Left lung (tissue), 14 donors: ENCODE measurements at places on chromosomes 4 and X. TPM values are rescaled to one million over a fixed set of nuclear protein-coding genes. Genes with fewer than 3 reads are reported as not detected.

DNA sequence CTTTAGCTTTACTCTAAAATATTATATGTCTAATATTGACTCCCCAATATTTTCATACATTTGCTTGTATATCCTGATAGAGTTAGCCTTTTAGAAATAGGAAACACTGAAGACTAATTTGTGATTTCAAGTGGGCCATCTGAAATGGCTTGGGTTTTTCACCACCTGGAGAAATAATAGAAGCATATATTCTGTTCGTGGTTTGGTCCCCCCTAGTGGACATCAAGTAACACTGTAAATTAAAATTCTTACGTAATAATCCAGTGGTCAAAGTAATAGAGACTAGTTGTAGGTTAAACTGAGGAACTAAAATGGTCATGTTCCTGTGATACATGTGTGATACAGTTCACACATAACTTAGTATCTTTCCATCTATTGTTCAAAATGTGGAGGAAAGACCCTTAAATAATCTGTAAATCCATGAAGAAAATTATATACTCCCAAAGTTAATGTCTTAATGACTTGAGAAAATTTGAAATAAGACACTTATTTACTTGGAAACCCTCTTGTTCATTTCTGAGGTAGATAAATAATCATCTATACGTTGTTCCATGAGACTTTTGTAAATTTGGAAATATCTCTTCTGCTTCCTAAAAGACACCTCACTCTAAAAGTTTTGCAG lies 79.8 kb upstream of the SMARCAD1 start:
- H3K27ac ChIP-seq, result no peak overlapping the region
- H3K36me3 ChIP-seq, result no peaks in the 10 kb centered on the region
- no peak overlapping the region for H3K4me3 ChIP-seq
- no peak for DNase-seq

- no peak overlapping the region for H3K27ac ChIP-seq
- no peaks in the 10 kb centered on the region for H3K36me3 ChIP-seq
- H3K4me3 ChIP-seq, result no peak overlapping the region
- H3K4me1 ChIP-seq, result no peaks in the 10 kb centered on the region
Observed at GRCh38 chr4:147840838-147841738, 109.2 kb downstream of the ARHGAP10 start.

- no peak overlapping the region for H3K27ac ChIP-seq
- H3K27me3 ChIP-seq, result no peaks in the 10 kb centered on the region
- no peaks in the 10 kb centered on the region for H3K4me1 ChIP-seq
- H3K4me3 ChIP-seq, result no peak overlapping the region
- no peaks in the 10 kb centered on the region for H3K36me3 ChIP-seq
Observed at GRCh38 chr4:33980361-33980760, 2264.0 kb downstream of the ARAP2 start.

DNA sequence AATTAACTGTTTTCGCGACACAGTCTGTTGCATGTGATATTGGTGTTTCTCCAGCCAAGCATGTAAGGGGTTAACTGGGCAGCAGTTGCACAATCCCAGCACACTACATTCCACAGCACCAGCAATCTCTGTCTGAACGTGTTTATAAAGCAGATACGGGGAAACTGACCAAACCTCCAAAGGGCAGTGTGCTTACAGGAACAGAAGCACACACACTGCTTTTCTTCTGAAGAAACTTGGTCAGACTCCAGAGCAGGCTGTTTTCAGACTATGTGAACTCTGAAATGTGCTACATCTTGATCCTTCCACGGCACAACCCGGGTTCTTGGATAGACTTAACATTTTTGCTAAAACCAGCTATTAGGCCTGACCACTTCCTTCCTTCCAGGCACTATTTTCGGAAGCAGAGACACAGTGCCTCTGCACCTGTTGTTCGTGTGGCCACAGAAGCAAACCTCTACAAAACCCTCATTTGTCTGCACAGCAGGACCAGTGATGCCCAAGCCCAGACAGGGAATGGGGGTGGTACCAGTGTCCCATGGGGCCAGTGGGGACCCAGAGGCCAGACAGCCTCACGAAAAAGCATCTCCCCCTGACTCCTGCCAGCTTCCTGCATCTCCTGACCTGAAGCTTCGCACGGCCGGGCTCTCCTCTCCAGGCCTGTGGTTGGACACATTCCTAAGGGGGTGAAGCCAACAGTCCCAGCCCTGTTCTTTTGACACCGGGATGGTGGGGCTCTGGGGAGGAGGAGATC lies 90.1 kb downstream of the IRF2 start:
- peak overlapping the region; percentile 67 for H3K27ac ChIP-seq
- peak; percentile 64 for DNase-seq
- no peak overlapping the region for H3K4me3 ChIP-seq
- H3K27me3 ChIP-seq, result no peaks in the 10 kb centered on the region
- H3K4me1 ChIP-seq, result peaks cover 30% of the 10 kb centered on the region
- no peaks in the 10 kb centered on the region for H3K36me3 ChIP-seq

DNA sequence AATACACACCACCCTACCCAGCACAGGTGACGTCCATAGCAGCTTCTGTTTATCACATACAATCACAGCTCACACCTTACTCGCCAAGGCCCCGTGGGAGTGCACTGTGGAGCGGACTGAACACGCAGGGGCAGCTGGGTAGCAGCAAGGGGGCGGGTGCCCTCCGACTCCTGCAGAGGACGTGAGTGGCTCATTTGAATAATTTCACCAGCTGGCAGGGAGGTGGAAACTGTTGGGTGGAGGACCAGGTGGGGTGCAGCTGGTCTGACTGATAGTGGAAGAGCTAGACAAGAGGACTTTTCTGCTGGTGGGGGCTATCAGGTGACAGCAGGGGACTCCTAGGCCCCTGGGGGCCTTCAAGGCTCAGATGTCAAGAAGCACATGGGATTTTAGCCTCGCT lies 16.3 kb downstream of the MAN2B2 start:
- no peak for DNase-seq
- H3K27me3 ChIP-seq, result no peaks in the 10 kb centered on the region
- no peak overlapping the region for H3K27ac ChIP-seq

GRCh38 chr4:182768838-182769237 lies 148.3 kb downstream of the DCTD start:
- H3K4me3 ChIP-seq, result no peak overlapping the region
- no peak overlapping the region for H3K27ac ChIP-seq
- no peaks in the 10 kb centered on the region for H3K36me3 ChIP-seq
- H3K4me1 ChIP-seq, result no peaks in the 10 kb centered on the region

DNA sequence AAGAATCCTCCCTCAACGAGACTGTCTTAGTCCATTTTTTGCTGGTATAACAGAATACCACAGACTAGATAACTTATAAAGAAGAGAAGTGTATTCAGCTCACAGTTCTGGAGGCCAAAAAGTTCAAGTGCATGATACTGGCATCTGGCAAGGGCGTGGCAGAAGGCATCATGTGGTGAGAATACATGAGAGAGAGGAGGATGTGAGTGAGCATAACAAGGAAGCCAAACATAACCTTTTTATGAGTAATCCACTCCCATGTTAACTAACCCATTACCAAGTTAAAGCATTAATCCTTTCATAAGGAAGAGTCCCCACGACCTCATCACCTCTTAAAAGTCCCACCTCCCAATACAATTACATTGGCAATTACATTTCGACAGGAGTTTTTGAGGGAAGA lies 504.6 kb downstream of the IQCM start:
- no peaks in the 10 kb centered on the region for H3K4me1 ChIP-seq
- H3K27ac ChIP-seq, result no peak overlapping the region
- no peaks in the 10 kb centered on the region for H3K36me3 ChIP-seq
- no peak overlapping the region for H3K4me3 ChIP-seq
- no peak for DNase-seq
- no peaks in the 10 kb centered on the region for H3K27me3 ChIP-seq

- no peak overlapping the region for H3K27ac ChIP-seq
- no peaks in the 10 kb centered on the region for H3K4me1 ChIP-seq
- H3K36me3 ChIP-seq, result no peaks in the 10 kb centered on the region
- H3K4me3 ChIP-seq, result no peak overlapping the region
Observed at GRCh38 chr4:143711543-143712154, 11.2 kb upstream of the FREM3 start.

The PPBP gene
- total RNA-seq, result 2.6 TPM

The PRSS12 gene
- total RNA-seq, result 3.8 TPM

The FAM184B gene
- 0.18 TPM for total RNA-seq
